ENCODE measurements at places on chromosomes 2 and 18. TPM values are rescaled to one million over a fixed set of nuclear protein-coding genes. Genes with fewer than 3 reads are reported as not detected.

NPAS2 gene
- total RNA-seq, result 8.2 TPM

NEU4 gene
- total RNA-seq, result not detected

IL36A gene
- total RNA-seq, result 6.3 TPM

GCKR gene
- not detected for total RNA-seq

EVX2 gene
- not detected for total RNA-seq

CPO gene
- total RNA-seq, result 0.13 TPM
